ENCODE measurements at places on chromosomes 13 and 19. TPM values are rescaled to one million over a fixed set of nuclear protein-coding genes. Genes with fewer than 3 reads are reported as not detected.

DNA sequence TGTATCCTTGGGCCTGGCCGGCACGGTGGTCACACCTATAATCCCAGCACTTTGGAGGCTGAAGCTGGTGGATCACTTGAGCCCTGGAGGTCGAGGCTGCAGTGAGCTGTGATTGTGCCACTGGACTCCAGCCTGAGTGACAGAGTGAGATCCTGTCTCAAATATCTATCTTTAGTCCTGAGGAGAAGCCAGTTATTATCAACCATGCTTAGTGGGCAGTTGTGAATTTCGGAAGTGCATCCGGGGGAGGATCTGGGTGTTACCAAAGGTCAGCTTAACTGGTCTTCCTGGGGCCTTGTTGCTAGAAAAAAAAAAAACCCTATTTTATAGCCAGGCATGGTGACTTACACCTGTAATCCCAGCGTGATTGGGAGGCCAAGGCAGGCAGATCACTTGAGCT lies 9.6 kb downstream of the DHDH start:
- no peak for DNase-seq
- H3K4me3 ChIP-seq = no peak overlapping the region
- no peaks in the 10 kb centered on the region for H3K4me1 ChIP-seq
- H3K27ac ChIP-seq = no peak overlapping the region

GRCh38 chr13:88257706-88258105 lies 586.5 kb downstream of the SLITRK5 start:
- DNase-seq = no peak
- no peaks in the 10 kb centered on the region for H3K36me3 ChIP-seq
- H3K4me1 ChIP-seq = no peaks in the 10 kb centered on the region
- no peak overlapping the region for H3K4me3 ChIP-seq
- no peak overlapping the region for H3K27ac ChIP-seq

DNA sequence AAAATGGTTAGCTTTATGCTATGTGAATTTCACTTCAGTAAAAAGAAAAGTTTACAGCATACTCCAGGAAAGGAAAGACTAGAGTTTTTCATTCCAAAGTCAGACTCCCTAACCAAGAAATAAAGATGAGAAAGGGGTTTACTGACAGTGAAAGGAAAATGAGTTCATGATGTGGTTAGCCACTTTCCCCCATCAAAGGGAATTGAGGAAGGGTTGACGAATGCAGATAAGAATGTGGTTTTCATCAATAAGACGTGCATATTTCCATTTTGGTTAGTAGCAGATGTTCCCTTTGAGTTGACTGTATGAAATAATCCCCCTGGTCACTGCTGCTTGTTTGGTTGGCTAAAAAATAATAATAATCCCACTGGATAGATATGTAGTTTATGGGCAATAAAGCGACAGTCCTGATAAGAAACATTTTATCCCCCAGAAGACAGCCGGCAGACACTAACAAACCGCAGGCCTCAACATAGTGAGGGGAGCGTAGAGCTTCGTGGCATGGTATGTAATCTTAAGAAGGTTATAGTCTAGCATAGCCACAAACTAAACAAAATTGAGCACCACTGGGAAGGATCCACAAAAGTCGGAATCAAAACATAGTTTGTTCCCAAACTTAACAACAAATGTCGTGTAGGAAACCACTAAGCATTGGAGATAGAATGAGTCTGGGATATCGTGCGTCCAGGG lies 114.8 kb downstream of the COL4A2 start:
- no peak overlapping the region for H3K27ac ChIP-seq
- H3K36me3 ChIP-seq = peaks cover 3% of the 10 kb centered on the region
- H3K4me1 ChIP-seq = peaks cover 4% of the 10 kb centered on the region
- no peak overlapping the region for H3K4me3 ChIP-seq
- H3K27me3 ChIP-seq = no peaks in the 10 kb centered on the region

DNA sequence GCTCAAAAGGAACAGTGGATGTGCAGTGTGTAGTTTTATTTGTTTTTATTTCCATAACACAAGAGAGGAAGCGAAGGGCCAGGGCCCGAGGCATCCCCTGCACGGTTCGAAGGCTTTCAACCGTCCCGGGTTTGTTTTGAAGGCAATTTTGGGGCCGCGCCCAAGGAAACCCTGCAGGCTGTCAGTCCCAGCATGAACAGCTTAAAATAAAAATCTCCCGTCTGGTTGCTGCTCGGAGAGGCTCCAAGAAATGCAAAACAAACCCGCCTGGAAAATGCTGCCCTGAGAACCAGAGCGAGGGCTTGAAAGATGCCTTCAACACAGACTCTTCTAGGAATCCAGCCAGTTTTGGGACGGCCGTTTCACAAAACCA lies 16.0 kb downstream of the LSM4 start:
- no peak for DNase-seq
- peak overlapping the region; percentile 95 for H3K27ac ChIP-seq
- peaks cover 57% of the 10 kb centered on the region for H3K4me1 ChIP-seq
- no peaks in the 10 kb centered on the region for H3K27me3 ChIP-seq
- no peaks in the 10 kb centered on the region for H3K36me3 ChIP-seq

- H3K4me3 ChIP-seq = no peak overlapping the region
- H3K27me3 ChIP-seq = peaks cover 2% of the 10 kb centered on the region
- DNase-seq = no peak
- peaks cover 10% of the 10 kb centered on the region for H3K4me1 ChIP-seq
- no peaks in the 10 kb centered on the region for H3K36me3 ChIP-seq
Measured at GRCh38 chr13:30806784-30807183, 71.4 kb downstream of the ALOX5AP start.

DNA sequence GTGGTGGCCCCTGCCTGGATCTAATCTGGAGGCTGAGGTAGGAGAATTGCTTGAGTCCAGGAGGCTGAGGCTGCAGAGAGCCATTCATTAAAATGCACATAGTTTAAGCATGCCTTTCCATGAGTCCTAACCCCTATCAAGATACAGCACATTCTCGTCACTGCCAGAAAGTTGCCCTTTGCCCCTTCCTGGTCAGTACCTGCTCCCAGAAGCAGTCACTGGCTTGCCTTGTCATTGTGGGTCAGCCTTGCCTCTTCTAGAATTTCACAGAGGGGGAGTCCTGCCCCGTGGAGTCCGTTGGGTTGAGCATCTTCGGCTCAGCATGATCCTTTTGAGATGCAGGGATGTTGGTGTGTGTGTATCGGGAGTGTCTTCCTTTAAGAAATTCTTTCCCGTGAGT lies 10.8 kb downstream of the BICRA start:
- peaks cover 37% of the 10 kb centered on the region for H3K4me1 ChIP-seq
- H3K36me3 ChIP-seq = no peaks in the 10 kb centered on the region

TLE2 gene
- total RNA-seq = 38.6 TPM

Data from psoas muscle (tissue), 8 donors.